ENCODE measurements at places on chromosomes 1 and 21.

DNA sequence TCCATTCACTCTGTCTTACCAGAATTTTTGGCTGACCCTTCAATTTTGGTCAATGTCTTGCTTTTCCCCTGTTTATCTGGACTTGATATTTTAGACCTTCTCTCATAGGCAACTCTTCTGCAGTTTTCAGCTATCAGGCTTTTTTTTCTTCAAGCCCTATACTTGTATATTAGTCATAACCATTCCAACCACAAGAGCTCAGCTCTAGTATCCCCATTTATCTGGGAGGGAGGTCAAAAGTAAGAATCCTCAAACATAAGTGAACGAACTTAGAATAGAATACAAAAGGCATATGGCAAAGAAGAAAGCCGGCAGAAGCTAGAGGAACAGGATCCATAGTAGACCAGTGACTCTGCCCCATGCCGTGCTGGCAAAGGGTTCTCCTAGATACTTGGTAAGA is 45.9 kb upstream of the TNFSF4 start:
- DNase-seq = no peak

GRCh38 chr1:199753513-199753912 is 274.0 kb upstream of the NR5A2 start:
- no peak for DNase-seq

DNA sequence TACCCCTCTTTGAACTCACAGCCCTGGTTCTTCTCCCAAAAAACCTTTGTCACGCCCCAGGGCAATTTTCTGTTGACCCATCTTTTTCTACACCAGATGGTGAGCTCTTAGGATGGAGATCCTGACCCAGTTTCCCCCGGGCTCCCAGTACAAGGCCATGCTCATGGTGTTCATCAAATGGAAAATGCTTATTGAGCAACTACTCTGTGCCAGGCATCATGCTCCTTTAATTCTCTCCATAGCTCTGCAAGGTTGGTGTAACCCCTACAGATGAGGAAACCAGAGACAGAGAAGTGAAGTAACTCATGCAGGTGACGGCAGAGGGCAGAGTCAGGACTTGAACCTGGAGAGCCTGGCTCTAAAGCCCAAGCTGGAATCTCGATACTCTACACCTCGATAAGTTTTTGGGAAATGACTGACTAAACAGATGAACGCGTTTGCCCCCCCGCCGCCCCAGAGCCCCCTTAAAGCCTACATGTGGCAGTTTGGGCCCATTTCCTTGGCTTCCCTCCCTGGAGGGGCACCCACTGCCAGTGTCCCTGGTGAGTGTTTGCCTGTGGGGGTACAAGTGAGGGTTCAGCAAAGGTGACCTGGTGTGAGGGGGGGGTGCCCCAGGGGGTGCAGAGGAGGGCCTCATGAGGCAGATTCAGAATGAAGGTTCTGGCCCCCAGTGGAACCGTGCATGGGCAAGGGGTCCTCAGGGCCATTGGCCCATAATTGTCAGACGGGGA is 30.2 kb upstream of the RUNX3 start:
- DNase-seq = no peak

GRCh38 chr1:145859491-145860023 is 676 bp upstream of the PIAS3 start:
- DNase-seq = peak; percentile 78

- no peak for DNase-seq
Measured at GRCh38 chr1:72606216-72606810, 324.0 kb upstream of the NEGR1 start.

DNA sequence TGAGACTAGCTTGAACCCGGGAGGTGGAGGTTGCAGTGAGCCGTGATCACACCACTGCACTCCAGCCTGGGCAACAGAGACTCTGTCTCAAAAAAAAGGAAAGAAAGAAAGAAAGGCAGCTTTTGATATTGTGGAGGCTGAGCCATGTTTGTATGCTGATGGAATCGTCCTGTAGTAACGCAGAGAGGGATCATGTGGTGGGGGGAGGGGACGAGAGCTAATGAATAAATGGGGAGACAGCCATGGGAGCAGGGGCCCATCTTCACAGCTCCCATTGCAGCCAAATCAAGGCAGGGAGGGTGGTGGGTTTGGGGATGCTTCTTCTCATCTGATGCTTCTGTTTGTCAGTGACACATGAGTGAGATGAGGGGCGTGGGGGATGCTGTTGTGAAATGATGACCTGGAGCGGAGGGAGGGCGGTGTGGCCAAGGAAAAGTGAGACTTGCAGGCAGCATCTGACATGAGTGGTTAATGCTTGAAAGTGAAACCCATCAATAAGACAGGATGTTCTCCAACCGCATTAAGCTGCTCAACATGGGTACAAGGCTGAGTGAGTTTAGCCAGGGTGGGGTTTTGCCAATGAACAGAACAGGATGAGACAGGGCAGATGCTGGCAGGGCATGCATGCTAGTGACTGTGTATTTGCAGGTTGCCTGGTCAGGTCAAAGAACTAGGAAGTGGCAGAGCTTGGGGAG is 16.7 kb downstream of the SPATA21 start:
- peak; percentile 69 for DNase-seq

DNA sequence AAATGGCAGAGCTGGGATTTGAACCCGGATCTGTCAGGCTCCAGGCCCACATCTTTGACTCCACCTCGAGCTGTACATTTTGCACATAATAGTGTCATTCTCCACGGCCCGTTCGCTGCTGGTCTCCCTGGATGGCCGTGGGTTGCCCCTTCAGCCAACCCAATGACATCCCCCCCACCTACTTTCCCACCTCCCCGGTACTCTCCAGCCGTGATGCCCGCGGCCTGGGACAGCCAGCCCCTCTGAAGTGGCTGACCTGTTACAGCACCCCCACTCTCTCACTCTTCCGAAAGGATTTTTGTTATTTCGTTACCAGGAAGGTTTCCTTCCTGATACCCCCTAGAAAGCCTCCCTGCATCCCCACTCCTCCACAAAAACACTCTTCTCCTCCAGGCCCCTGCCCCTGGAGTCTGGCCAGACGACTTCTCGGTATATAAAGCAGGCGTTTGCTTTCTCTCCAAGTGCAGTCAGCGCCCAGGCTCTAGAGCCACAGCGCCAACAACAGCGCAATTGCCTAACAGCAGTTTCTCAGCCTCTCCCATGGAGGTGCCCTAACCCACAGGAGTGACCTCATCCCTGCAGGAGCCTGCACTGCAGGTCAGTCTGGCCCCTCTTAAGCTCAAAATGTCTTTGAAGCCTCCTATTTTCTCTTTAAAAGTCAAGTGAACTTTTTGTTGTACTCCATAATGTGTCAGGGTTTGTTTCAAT is 14.5 kb upstream of the GJB5 start:
- DNase-seq = no peak

- no peak for DNase-seq
Measured at GRCh38 chr1:10696977-10697376, 99.5 kb downstream of the CASZ1 start.

GRCh38 chr1:97761637-97762036 is 159.2 kb downstream of the DPYD start:
- no peak for DNase-seq

DNA sequence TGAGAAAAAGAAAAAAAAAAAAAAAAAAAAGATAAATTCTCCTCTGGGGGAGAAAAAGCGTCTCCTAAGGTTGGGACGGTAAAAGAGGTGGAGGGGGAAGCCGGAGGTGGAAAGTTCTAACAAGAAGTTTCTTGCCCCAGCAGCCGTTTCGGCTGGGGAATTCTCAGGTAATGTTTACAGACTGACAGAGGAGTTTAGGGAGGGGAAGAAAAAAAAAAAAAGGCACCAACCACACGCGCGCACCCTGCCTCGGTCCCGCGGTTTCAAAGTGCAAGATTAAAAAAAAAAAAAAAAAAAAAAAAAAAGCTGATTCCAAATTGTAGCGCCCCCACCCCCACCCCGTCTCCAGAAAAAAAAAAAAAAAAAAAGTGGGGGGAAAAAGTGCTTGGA is 504 bp downstream of the DHRS3 start:
- DNase-seq = peak; percentile 65

DNA sequence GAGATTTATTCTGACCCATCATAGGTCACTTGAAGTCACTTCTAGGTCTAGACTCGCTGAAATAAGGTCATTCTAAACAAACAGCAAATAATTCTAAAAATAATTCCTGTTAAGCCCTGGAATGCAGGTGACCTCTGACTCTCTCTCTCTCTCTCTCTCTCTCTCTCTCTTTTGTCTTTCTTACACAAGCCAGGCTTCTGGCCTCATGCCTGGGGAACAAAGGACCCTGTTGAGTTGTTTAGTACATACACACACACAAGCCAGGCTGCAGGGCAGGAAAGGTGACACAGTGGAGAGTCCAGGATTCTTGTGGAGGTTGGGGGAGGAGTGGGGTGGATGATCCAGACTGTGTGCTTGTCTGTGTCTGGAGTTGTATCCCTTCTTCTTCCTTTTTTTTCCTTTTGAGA is 4.0 kb upstream of the MEX3A start:
- DNase-seq = no peak

- no peak for DNase-seq
Measured at GRCh38 chr1:86773341-86774288, 69.2 kb downstream of the SH3GLB1 start.

- no peak for DNase-seq
Measured at GRCh38 chr1:51523931-51524330, 4.9 kb upstream of the EPS15 start.

GRCh38 chr1:89190017-89190416 is 8.7 kb downstream of the GBP4 start:
- DNase-seq = no peak

DNA sequence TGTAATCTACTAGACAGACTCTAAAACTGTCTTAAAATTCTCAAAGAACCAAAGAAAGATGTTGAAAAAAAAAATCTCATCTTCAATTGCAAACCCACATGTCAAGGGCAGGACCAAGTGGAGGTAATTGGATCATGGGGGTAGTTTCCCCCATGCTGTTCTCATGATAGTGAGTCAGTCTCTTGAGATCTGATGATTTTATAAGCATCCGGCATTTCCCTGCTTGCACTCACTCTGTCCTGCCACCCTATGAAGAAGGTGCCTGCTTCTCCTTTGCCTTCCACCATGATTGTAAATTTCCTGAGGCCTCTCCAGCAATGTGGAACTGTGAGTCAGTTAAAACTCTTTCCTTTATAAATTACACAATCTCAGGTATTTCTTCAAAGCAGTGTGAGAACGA is 257.0 kb downstream of the HHIPL2 start:
- DNase-seq = no peak

GRCh38 chr1:171803045-171803444 is 21.6 kb downstream of the METTL13 start:
- DNase-seq = no peak

GRCh38 chr1:201255479-201256362 is 27.6 kb upstream of the PKP1 start:
- no peak for DNase-seq
